ENCODE measurements at places on chromosomes 6 and 20. TPM values are rescaled to one million over a fixed set of nuclear protein-coding genes. Genes with fewer than 3 reads are reported as not detected.
A peak's percentile ranks its signal among the peaks of the same experiment; 100 is the strongest.

Gene RBBP8NL
- not detected for total RNA-seq

- DNase-seq: no peak
These were observed 333.8 kb downstream of the PTPRT start for GRCh38 chr20:42855896-42856295.

DNA sequence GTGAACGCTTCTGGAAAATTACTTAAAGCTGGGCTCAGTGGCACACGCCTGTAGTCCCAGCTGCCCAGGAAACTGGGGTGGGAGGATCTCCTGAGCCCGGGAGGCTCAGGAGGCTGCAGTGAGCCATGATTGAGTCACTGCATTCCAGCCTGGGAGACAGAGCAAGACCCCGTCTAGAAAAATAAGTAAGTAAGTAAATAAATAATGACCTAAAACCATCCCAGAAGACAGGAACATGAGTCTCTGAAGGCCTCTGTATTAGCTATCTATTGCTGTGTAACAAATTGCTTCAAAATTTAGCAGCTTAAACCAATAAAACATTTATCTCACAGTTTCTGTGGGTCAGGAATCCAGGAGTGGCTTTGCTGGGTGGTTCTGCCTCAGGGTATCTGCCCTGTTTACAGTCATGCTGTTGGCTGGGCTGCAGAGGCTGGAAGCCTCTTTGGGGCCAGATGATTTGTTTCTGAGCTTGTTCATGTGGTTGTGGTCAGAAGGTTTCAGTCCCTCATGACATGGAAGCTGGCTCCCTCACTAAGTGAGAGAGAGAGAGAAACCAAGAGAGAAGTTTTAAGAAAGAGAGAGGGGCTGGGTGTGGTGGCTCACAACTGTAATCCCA is 48.4 kb upstream of the NCOA3 start:
- DNase-seq: peak; percentile 98

Gene TRAPPC3L
- total RNA-seq: not detected

GRCh38 chr6:40798069-40798770 is 211.1 kb upstream of the LRFN2 start:
- DNase-seq: no peak

GRCh38 chr20:37527638-37528445 is at the start of gene BLCAP:
BLCAP (minus strand) TSS chr20:37527876; CDS start chr20:37519174, 8,702 bp downstream.
- peak; percentile 87 for DNase-seq

- DNase-seq: no peak
These were observed 141.7 kb downstream of the ADGRG6 start for GRCh38 chr6:142443532-142443931.

GRCh38 chr6:44989391-44989790 is 338.7 kb upstream of the RUNX2 start:
- no peak for DNase-seq

DNA sequence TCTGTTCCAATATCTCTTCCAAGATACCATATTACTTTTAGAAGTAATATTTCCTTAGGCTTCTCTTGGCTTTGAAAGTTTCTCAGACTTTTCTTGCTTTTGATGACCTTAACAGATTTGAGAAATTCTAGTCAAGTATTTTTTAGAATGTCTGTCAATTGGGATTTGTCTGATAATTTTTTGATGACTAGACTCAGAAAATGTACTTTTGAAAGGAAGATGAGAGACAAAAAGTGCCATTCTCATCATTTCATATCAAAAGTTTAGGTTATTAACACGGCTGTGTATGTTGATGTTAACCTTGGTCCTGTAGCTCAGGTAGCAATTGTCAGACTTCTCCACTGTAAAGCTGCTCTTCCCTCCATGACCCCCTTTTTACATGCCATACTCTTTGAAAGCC is 651.5 kb downstream of the EYS start:
- no peak for DNase-seq

DNA sequence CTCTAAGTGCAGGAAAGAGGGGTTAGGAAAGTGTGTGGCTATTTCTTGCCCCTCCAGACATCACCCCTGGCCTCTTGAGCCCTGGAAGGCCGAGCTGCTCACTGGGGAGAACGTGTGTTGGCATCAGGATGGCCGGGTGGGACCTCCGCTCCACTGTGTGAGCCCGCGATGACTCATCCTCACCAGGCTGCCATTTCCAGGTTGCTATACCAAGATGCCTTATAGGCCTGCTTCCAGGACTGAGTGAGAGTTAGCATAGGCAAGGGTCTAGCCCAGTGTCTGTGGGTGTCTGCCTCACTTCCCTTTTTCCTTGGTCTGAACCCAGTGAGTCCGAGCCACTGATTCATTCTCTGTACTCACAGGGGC is 105.0 kb downstream of the MRPL14 start:
- peak; percentile 80 for DNase-seq

DNA sequence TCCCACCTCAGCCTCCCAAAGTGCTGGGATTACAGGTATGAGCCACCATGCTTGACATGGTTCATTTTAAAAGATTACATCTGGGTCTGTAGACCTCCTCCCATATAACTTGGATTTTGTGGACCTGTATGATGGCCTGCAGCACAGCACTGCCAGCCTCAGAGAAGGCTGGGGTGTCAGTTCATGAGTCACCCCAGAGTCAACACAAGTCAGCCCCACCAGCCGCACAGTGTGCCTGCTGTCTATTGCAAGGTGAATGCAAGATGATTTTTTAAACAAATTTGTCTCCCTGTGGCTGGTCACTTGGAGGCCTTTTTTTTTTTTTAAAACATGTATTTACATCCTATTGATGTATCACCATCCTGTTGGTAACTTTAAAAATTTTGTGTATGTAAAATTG is 76.7 kb downstream of the RREB1 start:
- DNase-seq: peak; percentile 38

GRCh38 chr6:44725070-44725469 is 337.6 kb downstream of the CDC5L start:
- DNase-seq: peak; percentile 84

GRCh38 chr6:5191722-5192121 is 69.0 kb downstream of the LYRM4 start:
- DNase-seq: no peak

- peak; percentile 100 for DNase-seq
These were observed 85.7 kb upstream of the NEDD9 start for GRCh38 chr6:11317885-11318771.

Gene KIAA0408
- total RNA-seq: 3.0 TPM

Gene FAM83B
- 0.20 TPM for total RNA-seq

Gene HSPA12B
- 0.05 TPM for total RNA-seq

DNA sequence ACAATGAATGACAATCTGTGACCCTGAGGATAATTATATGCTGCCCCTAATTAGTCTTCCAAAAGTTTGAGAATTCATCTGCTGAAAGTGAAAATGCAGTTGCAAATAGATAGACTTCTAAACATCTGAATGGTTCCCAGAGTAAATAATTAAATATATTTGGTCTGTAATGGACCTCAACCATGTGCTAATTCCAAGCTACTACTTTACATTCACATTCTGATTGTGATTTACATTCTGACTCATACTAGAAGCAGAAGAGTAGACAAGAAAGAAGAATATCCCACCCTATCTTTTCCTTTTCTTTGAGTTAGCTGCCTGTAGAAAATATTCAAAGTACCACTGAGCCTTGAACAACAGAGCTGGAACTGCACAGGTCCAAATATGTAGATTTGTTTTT is 80.8 kb downstream of the PTPRK start:
- DNase-seq: no peak

GRCh38 chr20:58659841-58660240 is 8.8 kb downstream of the STX16 start:
- peak; percentile 23 for DNase-seq

GRCh38 chr20:53846640-53847039 is 223.8 kb downstream of the BCAS1 start:
- no peak for DNase-seq

DNA sequence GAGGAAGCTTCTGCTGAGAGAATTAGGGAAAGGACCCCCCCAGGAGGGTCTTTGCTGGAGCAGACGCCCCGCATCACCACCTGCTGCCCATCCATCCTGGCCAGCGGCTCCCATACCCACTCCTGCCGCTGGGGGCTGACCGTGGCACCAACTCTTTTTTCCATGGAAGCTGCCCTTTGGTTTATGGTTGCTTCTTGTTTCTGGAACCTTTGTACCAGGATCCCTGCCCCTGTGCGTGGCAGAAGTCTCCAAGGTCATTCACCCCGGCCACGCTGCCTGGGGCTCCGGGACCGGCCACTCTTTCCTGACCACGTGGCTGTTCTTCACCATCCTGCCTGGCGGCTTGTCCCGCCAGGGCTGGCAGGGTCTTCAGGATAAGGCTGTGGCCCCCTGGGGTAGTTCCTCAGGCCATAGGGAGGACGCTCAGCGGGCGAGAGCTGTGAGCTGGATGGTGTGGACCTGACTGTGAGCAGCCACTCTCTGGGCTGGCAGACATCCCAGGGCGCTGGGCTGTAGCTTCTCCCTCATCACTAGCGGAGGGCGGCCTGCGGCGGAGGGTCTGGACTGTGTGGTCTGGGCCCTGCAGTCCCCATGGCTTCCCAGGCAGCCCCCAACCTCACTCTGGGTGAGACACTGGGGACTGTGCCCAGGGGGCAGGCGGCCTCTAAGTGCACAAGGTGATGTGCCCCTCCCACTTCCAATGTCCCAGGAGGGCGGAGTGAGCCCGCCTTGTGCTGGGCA is 22.8 kb upstream of the RBBP8NL start:
- DNase-seq: no peak

Gene FAXC
- 3.5 TPM for total RNA-seq

Gene TMEM244
- not detected for total RNA-seq

DNA sequence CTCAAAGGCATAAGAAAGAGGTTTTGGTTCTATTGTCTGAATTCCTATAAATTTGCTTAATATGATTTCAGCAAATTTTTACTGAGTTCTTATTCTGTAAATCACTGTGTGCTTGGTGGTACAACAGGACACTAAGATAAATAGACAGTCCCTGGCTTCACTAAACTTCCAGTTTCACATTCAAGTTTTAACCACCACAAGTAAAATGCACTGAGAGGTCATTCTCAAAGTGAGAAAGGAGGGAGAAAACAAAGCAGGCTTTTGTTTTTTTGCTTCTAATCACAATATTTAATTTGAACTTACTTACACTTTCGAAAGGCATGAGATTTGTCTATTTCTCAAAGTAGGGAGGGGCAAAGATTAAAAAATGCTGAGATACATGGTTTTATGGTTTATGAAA is 445.7 kb downstream of the CDC5L start:
- no peak for DNase-seq

GRCh38 chr6:170260686-170261085 is 30.2 kb downstream of the DLL1 start:
- no peak for DNase-seq

DNA sequence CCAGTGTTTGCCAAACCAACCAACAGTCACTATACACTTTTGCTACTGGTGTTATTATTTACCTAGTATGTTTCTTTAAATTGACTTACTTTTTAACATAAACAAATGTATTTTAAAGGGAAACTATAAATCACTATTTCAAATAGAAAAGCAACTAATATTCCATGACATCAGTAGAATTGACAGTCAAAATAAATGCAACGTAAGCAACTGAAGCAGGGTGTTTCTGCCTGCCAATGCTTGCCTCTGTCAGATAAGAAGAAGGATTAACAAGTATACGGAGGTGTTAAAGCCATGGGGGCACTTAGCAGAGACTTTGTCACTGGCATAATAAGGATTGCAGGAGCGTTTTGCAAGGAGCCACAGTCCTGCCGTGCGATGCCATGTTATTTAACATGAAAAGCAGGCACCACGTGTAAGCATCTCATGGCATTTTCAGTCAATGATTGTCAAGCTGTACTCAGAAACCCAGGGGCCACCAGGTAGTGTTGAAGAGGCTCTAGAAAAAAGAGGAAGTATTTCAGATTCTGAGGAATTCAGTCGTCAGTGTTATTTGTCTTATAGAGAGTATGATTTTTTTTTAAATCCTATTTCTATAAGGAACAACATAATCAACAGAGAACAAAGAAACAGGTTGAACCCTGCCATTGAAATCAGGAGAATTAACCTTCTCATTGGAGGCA is 131.7 kb downstream of the BFSP1 start:
- no peak for DNase-seq

DNA sequence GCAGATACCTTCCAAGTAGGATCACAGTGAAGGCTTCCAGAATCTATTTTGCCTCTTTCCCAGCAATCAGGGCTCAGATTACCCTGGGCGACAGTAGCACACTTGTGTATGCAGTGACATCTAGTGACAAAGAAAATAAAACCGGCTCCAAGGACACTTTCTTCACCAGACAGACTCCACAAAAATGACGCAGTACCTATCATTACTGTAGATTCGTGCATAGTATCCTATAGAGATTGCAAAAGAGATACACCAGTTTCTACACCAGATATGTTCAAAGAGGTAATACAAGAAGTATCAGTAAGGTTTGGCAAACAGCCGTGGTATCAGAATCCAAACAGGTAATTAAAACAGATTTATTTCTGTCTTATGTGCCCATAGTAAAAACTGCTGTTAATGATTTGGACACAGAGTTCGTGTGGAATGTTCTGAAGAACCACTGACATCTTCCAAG is 600.4 kb upstream of the JAG1 start:
- DNase-seq: peak; percentile 81

GRCh38 chr20:51386586-51386985 is 155.9 kb downstream of the NFATC2 start:
- no peak for DNase-seq

DNA sequence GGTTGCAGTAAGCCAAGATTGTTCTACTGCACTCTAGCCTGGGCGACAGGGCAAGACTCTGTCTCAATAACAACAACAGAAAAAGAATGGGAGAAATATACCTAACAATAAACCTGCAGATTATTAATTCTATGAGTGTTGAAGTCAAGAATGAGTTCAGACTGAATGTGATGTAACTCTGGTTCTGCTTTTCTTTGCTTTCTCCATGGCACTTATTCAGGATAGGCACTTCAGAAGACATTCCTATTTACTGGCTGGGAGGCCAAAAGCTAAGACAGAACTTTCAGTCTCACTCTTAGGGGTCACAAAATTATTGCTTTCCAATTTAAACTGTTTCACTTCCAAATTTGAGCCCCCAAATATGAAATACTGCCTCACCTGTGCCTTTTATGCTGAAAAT is 15.7 kb upstream of the PRIM2 start:
- DNase-seq: no peak

Gene CFAP206
- 2.4 TPM for total RNA-seq

Gene ENPP3
- 0.54 TPM for total RNA-seq

GRCh38 chr6:108805611-108806167 is 42.5 kb upstream of the ARMC2 start:
- DNase-seq: no peak

GRCh38 chr6:128724738-128725137 is 158.2 kb upstream of the LAMA2 start:
- DNase-seq: no peak

DNA sequence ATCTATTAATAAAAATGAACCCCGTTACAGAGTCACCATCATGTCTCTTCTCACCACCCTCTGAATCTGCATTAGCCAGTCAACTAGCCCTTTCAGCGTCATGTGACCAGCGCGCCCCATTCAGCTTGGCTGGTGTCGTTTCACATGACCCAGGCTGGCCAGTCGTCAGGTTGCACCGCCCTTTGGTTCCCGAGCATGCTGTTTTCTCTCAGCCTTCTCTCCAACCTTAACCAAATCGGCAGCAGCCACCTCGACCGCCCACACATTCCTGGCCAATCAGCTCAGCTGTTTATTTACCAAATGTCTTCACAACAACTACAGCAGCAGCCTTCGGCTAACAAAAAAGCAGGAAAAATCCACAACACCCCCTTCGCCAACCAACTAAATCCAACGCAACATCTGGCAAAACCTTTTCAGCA is 5.6 kb downstream of the SRSF3 start:
- no peak for DNase-seq

All from M059J (cell line).